Left cardiac atrium (tissue), 4 donors: ENCODE measurements at places on chromosomes 1 and 21. TPM values are rescaled to one million over a fixed set of nuclear protein-coding genes. Genes with fewer than 3 reads are reported as not detected.
A peak's percentile ranks its signal among the peaks of the same experiment; 100 is the strongest.

DNA sequence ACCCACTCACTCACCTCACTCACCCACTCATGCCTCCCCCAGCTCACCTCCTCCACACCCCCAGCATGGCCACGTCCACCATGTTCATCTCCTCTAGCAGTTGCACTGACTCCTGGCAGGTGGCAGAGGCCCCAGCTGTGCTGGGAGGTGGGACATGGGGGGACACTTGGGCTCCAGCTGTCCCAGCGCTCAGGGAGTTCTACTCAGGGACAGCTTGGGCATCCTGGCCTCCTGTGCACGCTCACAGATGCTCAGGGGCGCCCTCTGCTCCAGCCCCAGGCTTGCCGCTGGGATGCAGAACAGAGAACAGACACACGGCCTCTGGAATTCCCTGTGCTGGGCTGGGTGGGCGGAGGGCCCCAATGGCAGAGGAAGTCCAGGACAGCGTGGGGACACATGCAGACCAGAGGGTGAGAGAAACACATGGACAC is 5.2 kb downstream of the KRTAP10-8 start:
- no peak for DNase-seq

GRCh38 chr1:229600229-229600628 is 25.7 kb downstream of the TAF5L start:
- DNase-seq, result no peak

- no peak for DNase-seq
These were observed 509.5 kb downstream of the PLPP3 start for GRCh38 chr1:56069824-56070223.

DNA sequence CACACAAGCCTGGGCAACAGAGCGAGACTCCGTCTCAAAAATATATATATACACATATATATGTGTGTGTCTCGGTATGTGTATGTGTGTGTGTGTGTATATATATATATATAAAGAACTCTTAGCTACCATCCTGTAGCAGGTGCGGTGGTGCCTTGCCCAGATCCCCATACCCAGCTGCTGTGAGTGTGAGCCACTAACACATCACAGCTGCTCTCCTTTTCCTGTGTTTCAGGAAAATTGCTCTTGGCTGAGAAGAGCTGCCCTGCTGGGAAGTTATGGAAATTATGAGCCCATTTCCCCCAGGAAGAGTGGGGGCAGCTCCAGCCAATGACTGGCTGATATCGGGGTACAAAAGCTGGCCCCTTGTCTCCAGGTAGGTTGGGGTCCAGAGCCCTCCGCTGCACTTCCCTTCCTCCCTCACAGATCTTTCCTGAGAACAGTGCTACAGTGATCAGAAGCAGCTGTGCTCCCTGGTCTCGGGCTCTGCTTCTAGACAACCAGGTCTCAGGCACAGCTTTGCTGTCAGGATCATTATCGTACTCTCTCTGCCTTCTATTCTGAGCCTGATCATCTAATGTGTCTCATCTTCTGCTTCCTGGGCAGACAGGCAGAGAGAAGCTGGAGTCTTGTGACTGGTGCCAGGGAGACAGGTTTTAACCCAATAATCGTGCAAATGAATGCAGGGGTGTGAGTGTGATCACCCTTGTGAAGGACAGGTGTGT is 109.6 kb upstream of the ZNF678 start:
- DNase-seq, result no peak

DNA sequence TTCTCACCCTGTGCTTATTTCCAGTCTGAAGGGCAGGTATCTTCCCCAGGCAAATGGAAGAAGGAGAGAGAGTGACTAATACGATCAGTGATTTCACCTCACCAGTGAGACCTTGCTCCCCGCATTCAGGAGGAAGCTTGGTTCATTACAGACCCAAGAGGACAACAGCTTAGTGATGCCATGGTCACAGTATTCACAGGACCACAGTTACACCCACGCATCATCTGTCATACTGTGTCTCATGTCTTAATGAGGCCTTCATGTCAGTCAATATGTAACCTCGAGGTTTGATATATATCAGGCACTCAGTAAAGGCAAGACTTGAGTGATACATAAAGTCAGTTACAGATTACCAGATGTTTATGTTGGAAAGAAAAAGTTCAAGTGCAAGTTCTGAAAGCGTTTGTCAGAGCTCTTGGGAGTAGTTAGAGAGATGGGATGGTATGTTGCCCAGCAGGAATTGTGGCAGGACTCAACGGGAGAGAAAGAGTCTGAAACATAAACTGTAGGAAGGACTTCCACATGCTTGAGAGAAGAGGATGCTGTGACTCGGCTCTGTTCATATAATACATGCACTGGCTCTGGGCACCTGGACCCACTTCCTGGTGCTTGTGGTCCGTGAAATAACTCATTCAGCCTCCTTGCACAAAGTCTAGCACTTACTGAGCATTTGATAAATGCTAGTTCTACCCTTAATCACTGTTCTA is 33.3 kb downstream of the GNPAT start:
- no peak for DNase-seq

GRCh38 chr21:45550522-45551210 is 8.4 kb upstream of the SLC19A1 start:
- DNase-seq, result no peak

DNA sequence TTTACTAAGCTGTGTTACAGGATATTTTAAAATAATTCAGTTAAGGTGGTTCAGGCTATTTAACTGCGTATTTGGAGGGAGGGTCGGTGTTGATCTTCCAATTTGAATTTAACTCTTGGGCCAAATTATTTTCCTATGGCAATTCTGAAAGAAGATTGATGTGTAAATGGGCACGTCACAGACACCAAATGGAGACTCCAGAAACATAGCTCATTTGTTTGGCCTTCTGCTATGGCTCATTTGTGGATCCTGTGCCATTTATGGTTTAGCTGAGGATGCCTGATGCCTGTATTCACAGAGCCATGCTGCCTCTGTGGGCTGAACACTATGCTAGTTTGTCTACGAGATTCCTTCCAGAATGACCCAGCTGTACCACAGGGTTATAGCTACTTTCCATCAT is 70.6 kb downstream of the PTGER3 start:
- DNase-seq, result no peak

DNA sequence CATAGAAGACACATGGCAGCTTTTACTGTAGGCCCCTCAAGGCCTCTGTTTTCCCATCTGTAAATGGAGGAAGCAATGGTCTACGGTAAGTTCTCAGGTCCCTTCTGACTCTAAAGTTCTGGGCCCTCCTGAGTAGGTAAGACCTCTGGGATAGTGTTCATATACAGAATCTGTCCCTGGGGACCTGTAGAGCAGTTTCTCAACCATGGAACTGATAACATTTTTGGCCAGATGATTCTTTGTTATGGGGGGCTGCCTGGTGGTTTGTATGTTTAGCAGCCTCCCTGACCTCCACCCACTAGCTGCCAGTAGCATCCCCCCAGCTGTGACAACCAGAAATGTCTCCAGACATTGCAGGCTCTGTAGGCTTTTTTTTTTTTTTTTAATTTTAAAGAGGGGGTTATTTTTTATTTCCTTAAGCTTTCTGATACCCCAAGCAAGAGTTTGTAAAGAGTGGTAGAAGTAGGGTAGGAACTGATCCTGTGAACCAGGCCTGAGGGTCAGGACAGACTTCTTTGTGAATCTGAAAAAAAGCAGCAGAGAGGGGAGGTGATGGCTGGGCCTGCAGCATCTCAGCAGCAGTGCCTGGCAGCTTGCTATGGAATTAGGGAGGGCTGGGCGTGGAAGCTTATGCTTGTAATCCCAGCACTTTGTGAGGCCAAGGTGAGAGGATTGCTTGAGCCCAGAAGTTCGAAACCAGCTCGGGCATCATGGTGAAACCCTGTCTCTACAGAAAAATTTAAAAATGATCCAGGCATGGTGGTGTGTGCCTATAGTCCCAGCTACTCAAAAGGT is 20.2 kb upstream of the TCEA3 start:
- no peak for DNase-seq

GRCh38 chr1:42214447-42214871 is 49.9 kb upstream of the GUCA2A start:
- DNase-seq, result peak; percentile 32

GRCh38 chr1:109304226-109304920 is 2.4 kb downstream of the MYBPHL start:
- no peak for DNase-seq

- DNase-seq, result no peak
These were observed 78.2 kb downstream of the SLC66A1 start for GRCh38 chr1:19390166-19390850.

GRCh38 chr1:26574018-26574417 is 44.5 kb downstream of the RPS6KA1 start:
- DNase-seq, result no peak

DNA sequence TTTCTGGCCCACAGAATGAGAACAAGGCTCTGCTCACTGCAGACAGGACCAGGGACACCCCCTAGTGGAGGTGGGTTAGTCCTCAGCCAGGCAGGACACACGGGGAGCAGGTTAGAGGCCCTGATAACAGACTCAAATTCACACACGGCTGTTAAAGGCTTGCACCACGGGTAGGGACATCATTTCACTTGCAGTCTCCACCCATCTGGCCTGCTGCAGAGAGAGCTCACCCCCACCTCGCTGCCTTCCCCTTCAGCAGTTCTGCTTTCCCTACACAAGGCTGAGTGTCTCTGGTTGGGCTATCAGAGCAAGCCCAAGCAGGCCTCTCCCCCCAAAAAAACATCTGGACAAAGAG is 20.6 kb downstream of the MEF2D start:
- DNase-seq, result peak; percentile 18

DNA sequence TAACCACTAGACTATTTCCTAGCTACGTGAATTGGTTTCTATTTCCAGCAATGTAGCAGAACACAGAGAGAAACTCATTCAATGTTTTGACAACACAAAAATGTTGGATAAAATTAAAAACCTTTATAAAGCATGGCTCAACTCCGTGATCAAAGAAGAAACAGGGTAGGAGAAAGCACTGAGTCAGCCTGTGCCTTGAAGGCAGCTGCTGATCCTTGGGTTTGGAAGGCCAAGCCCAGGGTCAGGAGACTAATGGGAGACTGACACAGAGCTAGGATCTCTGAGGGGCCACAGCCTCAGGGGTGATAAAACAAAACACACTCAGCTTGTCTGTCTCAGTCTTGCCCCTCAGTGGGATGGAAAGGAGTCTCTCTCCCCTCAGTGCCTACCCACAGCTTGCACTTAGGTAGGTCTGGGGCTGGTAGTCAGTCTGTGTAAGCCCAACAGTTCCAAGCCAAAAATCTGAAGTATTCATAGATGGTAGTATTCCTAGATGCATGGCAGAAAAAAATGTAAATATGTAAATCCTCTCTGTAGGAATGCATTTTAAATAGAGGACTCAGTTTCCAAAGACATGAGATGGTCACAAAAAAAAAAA is 53.3 kb downstream of the B3GALNT2 start:
- no peak for DNase-seq

- no peak for DNase-seq
These were observed 77.5 kb downstream of the LPGAT1 start for GRCh38 chr1:211752951-211753486.

- no peak for DNase-seq
These were observed 575.7 kb upstream of the ZP4 start for GRCh38 chr1:238466459-238466858.

GRCh38 chr1:24927988-24928688 is 1.9 kb downstream of the RUNX3 start:
- no peak for DNase-seq

DNA sequence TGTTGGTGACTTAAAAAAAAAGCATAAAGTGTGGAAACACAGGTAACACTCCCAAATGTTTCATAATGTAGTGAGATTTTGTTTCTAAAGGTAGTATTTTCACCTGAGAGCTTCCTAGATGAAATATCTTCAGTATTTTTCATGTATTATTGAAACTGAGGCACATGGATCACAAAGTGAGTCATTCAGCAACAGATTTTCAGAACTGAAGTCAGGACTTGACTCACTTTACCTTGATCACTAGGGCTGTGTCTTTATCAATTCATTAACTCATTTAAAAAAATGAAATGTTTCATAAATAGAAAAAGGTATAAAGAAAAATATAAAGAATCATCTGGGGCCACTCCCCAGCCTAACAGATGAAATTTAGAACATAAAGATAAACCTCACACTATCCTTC is 66.5 kb upstream of the RCC1 start:
- DNase-seq, result no peak

- DNase-seq, result no peak
These were observed 66.1 kb upstream of the SERBP1 start for GRCh38 chr1:67496329-67496728.

DNA sequence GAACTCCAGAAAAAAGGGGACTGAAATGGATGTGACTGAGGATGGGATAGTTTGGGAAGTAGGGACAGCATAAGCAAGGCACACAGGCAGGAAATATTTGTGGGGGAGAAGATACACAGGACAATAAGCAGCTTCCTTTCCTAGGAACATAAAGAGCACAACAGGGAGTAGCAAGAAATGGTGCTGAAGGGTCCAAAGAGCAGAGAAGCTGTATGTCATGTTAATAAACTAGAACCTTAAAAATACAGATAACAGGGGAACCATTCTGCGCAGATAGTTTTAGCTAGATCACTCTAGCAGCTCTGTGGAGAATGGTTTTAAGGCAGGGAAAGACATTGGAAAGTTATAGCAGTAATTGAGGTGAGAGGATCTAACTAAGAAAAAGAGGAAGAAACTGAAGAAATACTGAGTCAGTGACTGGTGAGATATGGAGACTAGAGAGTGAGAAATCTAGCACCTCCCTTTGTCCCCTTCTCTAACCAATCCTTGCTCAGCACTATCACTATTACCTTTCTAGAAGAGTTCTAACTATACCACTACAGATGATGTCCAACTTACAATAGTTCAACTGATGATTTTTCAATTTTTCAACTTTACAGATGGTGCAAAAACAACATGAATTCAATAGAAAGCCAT is 95.0 kb downstream of the CDC42BPA start:
- no peak for DNase-seq

DNA sequence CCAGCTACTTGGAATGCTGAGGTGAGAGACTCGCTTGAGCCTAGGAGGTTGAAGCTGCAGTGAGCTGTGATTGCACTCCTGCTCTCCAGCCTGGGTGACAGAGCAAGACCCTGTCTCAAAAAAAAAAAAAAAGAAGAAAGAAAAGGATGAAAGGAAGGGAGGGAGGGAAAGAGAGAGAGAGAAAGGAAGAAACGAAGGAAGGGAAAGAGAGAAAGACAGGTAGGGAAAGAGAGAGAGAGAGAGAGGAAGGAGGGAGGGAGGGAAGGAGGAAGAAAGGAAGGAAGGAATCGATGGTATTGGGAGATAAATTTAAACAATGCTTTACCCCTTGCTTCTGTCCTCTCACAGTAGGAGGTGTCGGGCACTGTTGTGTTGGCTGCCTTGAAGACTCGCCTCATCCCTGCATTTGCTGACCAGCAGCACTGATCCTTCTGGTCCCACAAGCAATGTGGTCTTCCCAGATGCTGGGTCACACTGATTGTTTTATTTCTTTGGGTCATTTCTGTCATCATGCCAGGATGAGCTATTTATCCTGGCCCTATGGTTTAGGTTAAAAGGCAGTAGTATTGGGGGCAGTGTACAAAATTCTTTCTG is 30.9 kb downstream of the GPR137B start:
- DNase-seq, result no peak

DNA sequence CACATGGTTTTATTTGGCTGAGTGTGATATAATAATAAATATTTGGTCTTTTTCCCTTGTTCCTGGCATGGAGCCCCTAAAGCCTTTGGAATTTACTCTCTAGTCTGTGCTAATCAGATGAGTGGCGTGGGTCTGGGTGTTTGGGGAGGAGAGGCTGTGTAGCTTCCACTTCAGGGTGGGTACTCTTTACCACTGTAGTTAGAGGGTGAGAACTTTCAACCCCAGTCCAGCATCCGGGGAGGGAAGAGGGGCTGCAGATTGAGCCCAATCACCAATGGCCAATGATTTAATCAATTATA is 20.0 kb downstream of the USP25 start:
- no peak for DNase-seq

OR2T11 gene
- total RNA-seq, result not detected

FOXO6 gene
- 2.9 TPM for total RNA-seq

IL19 gene
- not detected for total RNA-seq

NBPF4 gene
- not detected for total RNA-seq

SLC5A9 gene
- 0.15 TPM for total RNA-seq

SYT2 gene
- not detected for total RNA-seq

FAM78B gene
- total RNA-seq, result 11.9 TPM

SLC9C2 gene
- 0.71 TPM for total RNA-seq
